ENCODE measurements at places on chromosomes 7 and 10.

DNA sequence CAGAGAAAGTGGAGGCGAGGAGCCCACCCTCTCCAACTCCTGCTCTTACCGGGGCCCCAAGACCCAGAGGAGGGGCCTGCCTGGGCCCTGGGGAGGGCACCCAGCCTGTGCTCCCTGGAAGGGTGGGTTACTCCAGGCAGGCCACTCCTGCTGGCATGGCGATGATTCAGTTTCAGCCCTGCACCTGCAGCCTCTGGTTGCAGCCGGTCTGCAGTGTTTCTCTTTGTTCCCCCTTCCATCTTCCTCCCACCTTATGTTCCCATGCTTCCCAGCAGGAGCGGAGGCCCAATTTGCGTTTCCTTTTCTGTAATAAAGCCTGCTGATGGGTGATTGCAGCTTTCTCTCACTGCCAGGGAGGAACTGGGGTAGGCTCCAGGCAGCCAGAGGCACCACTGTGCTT, 53.2 kb upstream of the FAM20C start:
- DNase-seq = no peak

DNA sequence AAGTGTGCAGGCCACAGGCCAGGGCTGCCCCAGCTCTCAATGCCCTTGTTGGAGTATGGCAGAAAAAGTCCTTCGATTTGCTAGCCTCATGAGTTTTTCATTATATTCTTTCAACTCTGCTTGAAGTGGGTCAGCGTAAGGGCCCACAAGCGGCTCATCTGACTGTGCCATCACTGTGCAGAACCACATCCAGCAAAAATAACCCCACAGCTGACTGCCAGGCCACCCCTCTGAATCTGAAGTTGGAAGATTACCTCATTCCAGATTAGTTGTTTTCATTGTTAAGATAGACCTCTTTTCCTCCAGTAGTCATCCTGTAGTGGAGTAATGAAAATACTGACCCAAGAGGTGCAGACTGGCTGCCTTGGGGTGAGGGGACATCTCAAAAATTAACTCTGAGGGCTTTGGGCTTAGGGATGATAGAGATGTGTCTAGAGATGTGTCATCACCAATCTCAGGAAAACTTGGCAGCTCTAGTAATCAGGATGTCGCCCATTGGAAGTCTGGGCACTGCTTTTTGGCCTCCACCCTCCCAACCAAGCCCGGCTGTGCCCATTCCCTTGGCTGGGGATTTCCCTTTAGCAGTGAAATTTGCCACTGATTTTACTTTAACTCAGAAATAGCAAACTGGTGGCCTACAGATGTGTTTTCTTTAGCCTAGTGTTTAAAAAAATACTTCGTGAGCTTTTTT, 164.3 kb downstream of the LCOR start:
- no peak for DNase-seq

DNA sequence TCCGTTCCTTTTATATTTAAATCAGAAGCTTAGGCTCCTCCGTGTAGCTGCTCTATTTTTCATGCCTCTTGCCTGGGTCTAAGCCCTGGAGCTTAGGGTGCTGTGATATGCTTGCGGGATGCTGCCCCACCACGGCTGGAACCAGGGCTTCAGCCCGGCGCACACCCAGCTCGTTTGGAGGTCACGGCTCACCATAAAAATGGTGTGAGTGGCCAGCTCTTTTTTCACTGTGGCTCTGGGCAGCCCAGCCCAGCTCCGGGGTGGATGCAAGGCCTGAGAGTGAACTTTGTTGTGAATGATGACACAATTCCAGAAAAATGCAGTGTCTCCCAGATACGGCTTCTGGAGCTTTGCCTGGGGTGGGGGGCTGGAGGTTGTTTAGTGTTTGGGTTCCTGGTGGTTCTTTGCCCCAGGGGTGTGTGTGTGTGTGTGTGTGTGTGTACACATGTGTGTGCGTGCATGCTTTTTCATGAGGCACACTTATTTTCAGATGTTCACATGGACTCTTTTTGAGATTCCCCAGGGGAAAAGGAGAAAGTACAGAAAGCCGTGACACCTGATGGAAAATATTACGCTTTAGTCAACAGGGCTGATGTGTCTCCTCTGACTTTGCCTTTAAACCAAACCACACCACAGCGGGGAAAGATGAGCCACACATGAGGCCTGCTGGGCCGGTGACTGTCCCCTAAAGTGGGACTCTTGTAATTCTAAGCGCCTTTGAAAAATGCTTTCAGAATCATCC, 46.2 kb downstream of the GRK5 start:
- DNase-seq = peak; percentile 13

DNA sequence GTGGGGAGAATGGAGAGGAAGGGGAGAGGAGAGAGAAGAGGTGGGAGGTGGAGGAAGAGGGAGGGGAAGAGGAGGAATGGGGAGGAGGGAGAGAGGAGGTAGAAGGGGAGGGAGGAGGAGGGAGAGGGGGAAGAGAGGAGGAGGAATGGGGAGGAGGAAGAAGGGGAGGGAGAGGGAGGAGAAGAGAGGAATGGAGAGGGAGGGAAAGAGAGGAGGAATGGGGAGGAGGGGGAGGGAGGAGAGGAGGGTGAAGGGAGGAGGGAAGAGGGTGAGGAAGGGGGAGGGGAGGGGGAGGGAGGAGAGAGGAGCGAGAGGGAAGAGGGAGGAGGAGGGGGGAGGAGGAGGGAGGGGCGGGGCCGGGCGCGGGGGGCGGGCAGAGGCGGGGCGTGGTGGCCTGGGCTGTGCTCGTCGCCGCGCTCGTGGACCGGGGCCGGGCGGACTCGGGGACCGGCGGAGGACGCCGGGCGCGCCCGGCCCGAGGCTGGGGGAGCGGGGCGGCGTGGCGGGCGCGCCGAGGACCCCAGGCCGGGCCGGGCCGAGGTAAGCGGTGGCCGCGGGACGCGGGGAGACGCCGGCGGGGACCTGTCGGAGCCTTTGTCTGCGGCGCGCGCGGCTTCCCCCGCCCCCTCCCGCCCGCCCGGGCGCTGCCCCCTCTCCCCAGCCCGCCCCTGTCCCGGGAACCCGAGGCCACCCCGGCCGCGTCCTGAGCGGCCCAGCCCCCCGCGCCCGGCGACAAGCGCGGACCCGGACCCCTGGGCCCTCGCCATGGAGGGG, at the start of gene SLC29A4:
TSS of gene SLC29A4 (plus strand) at position 401 of the 774 bp plus-strand sequence. CDS start 4,874 bp downstream, outside the sequence.
- DNase-seq = no peak

GRCh38 chr7:43782768-43783555, 24.5 kb downstream of the BLVRA start:
- DNase-seq = no peak

- DNase-seq = no peak
Measured at GRCh38 chr10:124849111-124849773, 47.6 kb downstream of the ABRAXAS2 start.

DNA sequence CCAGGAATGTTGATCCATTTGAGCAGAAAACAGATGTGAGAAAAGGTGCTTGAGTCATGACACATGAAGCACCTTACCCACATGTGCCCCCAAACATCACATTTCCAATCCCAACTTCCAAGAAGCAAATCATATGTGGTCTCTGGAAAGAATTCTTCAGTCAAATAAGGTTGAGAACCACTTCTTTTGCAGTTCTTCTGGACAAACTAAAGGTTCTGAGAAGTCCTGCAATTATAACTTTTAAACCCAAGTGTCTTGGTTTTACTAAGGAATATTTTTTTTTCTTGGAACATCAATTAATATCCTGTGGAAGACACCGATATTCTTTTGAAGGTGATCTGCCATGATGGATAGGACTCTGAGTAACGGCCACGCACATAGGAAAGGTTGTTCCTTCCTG, 151.3 kb downstream of the MYOF start:
- no peak for DNase-seq
